ENCODE measurements at places on chromosomes 5 and 9. TPM values are rescaled to one million over a fixed set of nuclear protein-coding genes. Genes with fewer than 3 reads are reported as not detected.

DNA sequence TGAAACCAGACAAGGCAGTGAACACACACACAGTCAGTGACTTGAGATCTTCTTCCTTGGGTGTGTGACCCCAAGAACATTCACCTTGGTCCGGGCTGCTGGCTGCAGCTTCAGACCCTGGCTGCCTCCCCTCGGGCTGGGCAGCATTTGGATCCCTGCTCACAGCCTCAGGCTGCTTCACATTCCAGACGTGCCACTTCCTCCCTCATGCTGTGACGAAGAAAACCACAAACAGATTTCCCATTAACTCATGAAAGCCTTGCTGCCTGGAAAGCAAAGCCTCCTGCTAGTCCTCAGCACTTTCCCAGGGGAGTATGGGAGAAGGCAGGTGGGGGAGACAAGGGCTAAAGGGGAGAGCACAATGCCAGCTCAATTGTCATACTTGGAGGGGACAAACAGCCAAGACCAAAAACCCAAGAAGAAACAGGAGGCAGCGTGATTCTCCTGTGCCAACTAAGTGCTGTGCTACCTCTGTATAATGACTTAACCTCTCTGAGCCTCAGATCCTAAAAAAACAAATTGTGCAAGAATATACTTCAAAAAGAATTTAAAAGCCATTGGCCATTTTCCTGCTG lies 594.6 kb upstream of the BRINP1 start:
- DNase-seq = peak; percentile 22

EXOSC2 gene
- polyA plus RNA-seq = 20.1 TPM

DNA sequence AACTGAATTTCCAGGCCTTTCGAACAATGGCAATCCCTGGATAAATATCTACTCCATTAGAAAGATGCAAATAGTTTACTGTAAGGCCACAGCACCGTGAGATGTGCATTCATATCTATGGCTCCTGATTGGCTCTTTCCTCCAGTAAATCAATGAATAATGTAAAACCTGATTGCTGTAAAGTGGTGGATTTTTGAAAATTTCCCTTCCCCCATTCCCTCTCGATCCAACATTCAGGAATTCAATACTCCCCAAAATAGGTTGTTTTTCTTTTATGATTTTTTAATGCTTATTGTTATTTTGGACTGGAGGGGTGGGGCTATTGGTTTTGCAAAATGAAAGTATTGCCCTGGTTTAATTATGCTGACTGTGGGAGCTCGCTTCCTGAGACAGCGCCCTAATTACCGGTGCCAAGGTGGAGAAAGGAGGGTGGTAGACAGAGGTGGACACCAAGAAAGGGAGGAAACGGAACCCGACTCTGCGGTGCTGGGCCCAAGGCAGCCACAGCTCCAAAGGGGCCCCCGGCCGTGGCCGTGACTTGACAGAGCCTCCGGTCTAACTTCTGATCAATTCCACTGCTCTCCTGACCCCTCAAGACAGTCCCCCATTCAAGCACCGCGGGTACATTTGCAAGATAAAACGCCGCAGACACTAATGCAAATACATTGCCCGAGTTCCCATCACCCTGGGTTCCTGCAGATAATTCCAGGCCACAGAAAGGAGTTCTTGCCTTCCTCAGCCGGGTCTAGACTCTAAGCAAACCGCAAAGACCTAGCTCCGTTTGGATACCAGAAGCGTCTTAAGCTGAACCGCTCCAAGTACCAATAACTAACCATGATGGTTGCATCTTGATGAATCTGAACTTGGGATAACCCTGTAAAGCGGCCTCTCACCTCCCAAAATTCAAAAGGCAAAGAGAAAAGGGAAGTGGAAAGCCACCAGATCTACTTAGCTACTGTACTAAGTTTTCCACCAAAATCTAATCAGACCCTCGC lies 211.2 kb downstream of the MEF2C start:
- DNase-seq = no peak

DNA sequence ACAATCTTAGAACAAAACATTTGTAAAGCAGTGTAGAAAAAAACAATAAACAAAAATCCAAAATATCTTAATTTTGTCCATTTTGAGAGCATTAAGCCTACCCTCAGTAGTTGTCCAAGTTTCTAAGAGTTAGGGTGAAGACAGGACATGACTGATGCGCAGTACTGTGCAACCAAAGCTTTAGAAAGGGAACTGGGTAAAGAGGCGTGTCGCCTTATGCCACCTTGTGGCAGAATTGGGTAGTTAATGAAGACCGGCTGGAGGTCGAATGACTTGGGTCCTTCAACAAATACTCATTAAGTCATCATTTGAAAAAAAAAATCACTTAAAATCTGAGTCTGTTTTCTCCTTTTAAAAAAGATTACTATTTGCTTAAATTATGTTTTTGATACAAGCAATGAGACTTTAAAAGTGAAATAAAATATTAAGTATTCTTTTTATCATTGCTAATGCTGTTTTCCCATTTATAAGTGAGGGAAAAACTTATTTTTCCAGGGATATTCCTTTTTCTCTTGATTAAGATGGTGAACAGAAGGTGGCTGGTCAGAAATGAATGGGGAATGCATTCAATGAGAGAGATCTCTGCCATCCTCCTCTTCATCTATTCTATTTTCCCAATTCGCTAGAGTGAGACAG lies 3.5 kb upstream of the RNF20 start:
- peak; percentile 75 for DNase-seq

KCNV2 gene
- polyA plus RNA-seq = 0.09 TPM

Data from muscle of back (tissue), 13 donors.